ENCODE measurements at places on chromosomes 7 and 10.
A peak's percentile ranks its signal among the peaks of the same experiment; 100 is the strongest.

- DNase-seq: no peak
Observed at GRCh38 chr7:81366546-81366945, 403.3 kb downstream of the HGF start.

DNA sequence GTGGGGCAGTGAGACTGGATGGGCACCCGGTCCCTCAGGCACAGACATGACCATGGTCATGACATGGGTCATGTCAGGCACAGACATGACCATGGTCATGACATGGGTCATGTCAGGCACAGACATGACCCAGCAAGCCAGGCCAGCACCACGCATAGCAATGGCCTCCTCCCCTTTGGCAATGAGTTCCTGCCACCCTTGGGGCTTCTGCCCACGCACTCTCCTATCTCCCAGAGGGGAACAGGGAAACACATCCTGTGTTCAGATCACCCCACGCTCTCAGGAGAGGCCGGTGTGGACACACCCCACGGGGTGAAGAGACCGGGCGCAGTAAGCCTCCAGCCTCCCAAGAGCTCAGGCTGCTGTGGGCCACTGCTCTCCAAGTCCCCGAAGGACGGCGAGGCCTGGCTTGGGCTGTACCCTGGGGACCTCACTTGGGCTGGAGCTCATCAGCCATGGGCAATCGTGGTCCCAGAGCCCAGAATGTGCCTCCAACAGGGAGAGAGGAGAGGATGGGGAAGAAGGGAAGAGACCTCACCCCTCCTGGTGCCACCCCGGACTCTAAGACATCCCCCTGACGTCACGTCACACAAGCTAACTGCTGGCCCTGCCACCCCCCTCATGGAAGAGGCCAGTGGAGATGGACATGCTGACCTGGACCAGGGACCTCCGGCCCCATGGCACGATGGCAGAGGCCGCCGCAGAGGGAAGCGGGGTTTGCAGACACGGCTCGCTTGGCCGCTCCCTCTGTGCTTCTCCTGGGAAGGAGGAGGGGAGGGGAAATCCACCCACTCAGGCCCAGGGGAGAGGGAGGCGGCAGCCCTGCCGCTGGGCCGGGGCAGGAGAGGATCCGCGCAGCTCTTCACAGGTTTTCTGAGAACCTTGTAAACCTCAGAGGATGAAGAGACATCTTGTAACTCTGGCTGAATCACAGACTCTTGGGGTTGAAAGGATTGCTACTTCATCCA lies 269.6 kb downstream of the ELFN1 start:
- DNase-seq: no peak

GRCh38 chr7:70704831-70705346 lies 427.1 kb upstream of the GALNT17 start:
- DNase-seq: no peak

DNA sequence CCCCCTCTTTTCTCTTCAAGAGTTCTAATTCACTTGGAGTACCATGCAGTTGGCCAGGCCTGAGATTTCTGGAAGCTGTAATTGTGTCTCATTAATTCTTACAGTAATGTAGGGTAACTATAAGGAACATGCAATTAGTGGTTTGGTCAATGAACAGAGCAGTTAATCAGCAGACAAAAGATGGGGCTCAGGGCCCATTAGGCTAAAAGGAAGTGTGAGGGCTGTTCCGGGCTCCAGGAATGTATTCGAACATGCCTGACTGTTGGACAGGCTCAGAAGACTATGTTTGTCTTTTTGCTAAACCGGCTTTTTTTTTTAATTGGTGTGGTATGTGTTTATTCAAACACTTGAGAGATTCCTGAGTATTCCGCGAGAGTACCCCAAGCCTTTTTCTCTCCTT lies 42.5 kb upstream of the FZD8 start:
- peak; percentile 5 for DNase-seq

GRCh38 chr7:150751702-150752101 lies 14.5 kb downstream of the GIMAP5 start:
- no peak for DNase-seq

DNA sequence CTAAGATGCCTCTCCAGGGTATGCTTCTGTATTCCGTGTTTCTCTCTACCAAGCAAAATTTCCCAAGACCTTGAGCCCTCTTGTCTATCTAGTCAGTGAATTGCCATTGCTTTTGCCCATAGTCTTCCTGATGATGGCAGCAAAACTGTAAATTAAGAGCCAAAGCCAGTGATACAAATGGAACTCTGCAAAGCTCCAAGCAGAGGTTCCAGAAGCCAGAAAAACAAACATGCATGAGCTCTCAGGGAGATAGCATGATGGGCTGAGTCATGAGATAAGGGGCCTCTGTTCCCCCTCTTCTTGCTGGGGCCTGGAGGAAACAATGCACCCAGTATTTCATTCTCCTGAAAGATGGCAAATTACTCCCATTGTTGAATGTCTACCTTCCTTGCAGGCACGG lies 24.7 kb downstream of the LSMEM1 start:
- peak; percentile 45 for DNase-seq

GRCh38 chr10:90447831-90448230 lies 410.0 kb downstream of the HTR7 start:
- peak; percentile 69 for DNase-seq

GRCh38 chr7:1852517-1853430 lies 182.7 kb downstream of the ELFN1 start:
- no peak for DNase-seq

DNA sequence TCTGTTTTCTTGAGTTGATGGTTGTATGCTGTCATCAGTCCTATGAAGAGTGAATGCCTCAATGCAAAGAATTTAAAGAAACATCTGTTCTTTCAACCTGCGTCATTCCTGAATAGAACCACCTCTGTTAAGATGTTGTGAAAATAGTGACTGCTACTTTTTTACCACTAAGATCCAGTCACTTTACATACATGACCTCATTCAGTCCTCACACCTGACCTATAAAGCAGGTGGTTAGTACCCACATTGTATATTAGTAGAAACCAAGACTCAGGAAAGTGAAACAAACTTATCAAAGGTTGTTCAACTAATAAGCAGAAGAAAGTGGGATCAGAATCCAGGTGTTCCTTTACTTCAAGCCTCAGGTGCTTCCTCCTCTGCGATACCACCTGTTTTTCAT lies 64.8 kb downstream of the ITGB8 start:
- no peak for DNase-seq

DNA sequence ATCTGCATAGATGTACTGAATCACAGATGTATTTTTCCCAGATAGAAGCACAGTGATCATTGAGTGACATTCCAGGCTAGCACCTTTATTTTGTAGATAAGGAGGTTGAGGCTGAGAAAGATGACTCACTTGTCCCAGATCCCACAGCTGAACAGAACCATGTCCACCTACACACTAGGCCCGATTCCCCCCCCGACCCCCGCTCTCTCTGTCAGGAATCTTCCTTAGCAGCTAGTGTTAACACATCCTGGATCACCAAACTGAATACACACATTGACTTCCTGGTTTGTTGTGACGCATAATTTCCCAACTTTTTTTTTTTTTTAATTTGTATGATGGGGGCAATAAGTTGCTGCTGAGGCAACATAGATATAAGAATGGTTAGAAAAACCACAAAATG lies 5.2 kb downstream of the SFMBT2 start:
- DNase-seq: no peak

- no peak for DNase-seq
Observed at GRCh38 chr7:51645255-51645654, 328.6 kb upstream of the COBL start.

Data from NCI-H1092 treated with DMSO at 0.1 percent for 48 hours (cell line).